ENCODE measurements at places on chromosomes 12 and 14.

DNA sequence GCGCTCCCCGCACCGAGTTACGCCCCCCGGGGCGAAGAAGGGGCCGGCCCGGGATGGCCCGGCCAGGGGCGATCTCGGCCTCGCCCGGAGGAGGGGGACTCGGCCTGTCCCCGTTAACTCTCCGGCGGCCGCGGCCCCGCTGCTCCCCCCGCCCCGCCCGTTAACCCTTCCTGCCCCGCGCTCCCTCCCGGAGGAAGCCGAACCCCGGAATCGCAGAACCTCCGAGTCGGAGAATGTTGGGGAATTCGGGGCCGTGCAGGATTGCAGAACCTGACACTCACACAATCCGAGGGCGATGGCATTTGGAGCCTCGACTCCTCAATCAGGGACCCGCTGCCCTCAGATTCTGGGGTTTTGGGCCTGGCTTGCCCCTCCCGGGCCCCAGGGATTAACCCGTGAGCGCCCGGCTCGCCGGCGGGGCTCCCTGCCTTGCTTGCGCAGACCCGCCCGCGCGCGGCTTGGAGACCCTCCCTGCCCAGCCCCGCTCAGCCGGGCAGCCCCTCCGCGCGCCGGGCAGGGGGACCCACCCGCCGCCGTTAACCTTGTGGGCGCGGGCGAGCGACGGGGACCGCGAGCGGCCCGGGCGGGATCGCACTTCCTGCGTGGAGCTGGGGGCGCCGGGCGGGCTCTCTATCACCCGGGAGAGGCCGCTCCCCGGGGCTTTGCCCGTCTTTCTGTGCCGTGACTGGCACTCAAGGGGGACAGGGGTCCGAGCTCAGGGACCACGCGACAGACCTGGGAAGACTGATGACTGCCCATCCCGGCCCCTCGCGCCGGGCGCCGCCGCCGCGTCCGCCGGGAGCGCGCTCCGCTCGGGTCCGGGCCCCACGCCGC lies 18.8 kb downstream of the BEGAIN start:
- H3K36me3 ChIP-seq, result no peaks in the 10 kb centered on the region
- H3K27ac ChIP-seq, result no peak overlapping the region
- no peak for DNase-seq
- peak overlapping the region; percentile 20 for H3K4me3 ChIP-seq

DNA sequence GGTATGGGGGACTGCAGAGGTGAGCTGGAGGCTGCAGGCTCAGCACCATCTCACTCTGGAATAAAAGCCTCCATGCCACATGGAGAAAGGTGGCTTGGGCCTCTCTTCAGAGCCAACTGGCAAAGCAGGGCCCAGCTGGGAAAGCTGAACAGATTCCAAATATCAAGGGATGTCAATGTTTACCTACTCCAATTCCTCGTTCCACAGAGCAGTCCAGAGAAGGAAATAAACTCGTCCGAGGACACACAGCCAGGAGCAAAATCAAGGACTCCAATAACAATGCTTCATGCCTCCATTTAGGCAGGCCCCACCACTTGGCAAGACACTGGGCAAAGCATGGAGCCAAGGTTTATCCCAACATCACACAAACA lies 36.3 kb upstream of the PNMA1 start:
- H3K36me3 ChIP-seq, result no peaks in the 10 kb centered on the region
- H3K27ac ChIP-seq, result peak overlapping the region; percentile 22
- DNase-seq, result no peak
- no peak overlapping the region for H3K4me3 ChIP-seq

DNA sequence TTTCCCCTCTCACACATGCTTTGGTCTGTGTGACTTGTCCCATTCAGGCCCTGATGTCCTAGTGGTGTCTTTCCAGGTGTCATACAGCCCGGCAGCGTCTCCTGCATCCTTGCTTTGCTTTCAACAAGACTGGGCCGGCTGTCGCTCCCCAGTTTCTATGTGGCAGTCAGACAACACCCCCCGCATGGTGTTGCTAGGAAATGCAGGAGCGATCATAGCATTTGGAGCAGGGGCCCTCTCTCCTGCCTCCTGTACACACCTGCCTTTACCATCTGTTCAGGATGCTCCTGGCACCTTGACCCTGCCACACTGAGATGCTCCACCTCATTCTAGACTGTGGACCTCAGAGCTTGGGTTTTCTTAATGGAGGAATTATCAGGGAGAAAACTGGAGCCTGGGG lies 29.5 kb downstream of the CACNA1C start:
- H3K27ac ChIP-seq, result no peak overlapping the region
- H3K27me3 ChIP-seq, result no peaks in the 10 kb centered on the region
- no peak for DNase-seq
- no peak overlapping the region for H3K4me3 ChIP-seq
- no peaks in the 10 kb centered on the region for H3K36me3 ChIP-seq
- no peaks in the 10 kb centered on the region for H3K4me1 ChIP-seq

- H3K27ac ChIP-seq, result no peak overlapping the region
- H3K27me3 ChIP-seq, result no peaks in the 10 kb centered on the region
- no peak overlapping the region for H3K4me3 ChIP-seq
- no peaks in the 10 kb centered on the region for H3K4me1 ChIP-seq
- no peak for DNase-seq
- H3K36me3 ChIP-seq, result no peaks in the 10 kb centered on the region
These were observed 9.5 kb downstream of the CLIP1 start for GRCh38 chr12:122412851-122413433.

- no peaks in the 10 kb centered on the region for H3K4me1 ChIP-seq
- no peak overlapping the region for H3K4me3 ChIP-seq
- no peaks in the 10 kb centered on the region for H3K27me3 ChIP-seq
- DNase-seq, result no peak
- peak overlapping the region; percentile 71 for H3K27ac ChIP-seq
These were observed 746 bp upstream of the DUSP16 start for GRCh38 chr12:12563290-12563928.

GRCh38 chr14:56884617-56885016 lies 74.3 kb upstream of the OTX2 start:
- peak; percentile 40 for DNase-seq
- no peak overlapping the region for H3K27ac ChIP-seq
- no peaks in the 10 kb centered on the region for H3K36me3 ChIP-seq

DNA sequence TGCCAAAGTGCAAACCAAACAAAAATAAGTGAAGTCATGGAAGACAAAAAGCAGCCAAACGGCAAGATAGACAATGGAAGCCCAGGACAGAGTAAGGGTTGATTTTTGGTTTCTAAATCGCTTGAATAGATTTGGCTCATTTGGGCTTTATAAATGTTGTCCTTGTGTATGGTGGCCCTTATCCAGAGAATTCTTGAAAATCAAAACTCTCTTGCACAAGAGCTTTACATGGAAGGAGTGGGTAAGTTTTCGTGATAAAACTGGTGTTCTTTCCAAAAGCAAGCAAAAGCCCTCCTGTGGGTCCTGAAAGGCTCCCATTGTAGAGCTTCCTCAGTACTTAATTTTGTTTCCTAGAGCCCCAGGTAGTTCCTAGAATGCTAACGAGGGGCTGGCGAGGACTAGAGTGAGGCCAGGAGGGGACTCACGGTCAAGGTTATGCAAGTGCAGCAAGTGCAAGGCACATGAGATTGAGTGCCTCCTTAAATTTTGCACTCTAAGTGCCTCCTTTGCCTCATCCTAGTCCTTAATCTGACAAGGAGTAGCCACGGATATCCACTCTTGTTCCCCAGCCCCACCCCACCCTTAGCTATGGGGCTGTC lies 4.1 kb downstream of the SIX6 start:
- peaks cover 53% of the 10 kb centered on the region for H3K27me3 ChIP-seq
- H3K4me1 ChIP-seq, result peaks cover 3% of the 10 kb centered on the region
- H3K27ac ChIP-seq, result no peak overlapping the region
- no peaks in the 10 kb centered on the region for H3K36me3 ChIP-seq
- no peak overlapping the region for H3K4me3 ChIP-seq

Measured in mesendoderm (in vitro differentiated cells).